ENCODE measurements at places on chromosomes 4 and X.

DNA sequence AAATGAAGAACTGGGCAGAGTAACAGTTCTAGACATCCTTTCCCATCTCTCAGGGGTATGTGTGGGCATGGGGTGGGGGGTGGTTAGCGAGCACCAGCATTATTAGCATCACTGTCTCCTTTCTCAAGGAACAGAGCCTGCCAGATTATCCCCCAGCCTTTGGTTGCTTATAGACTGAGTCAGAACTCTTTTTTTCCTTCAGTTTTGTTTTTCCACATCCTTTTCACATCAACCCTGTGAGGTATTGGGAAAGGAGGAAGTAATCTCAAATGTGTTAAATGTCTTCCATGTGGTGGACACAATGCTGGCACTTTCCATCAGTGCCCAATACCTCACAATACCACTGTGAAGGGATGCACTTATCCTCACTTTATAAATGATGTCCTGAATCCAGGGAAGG is 3.1 kb upstream of the FGF16 start:
- DNase-seq: no peak

GRCh38 chr4:27098034-27098433 is 237.4 kb downstream of the STIM2 start:
- no peak for DNase-seq

DNA sequence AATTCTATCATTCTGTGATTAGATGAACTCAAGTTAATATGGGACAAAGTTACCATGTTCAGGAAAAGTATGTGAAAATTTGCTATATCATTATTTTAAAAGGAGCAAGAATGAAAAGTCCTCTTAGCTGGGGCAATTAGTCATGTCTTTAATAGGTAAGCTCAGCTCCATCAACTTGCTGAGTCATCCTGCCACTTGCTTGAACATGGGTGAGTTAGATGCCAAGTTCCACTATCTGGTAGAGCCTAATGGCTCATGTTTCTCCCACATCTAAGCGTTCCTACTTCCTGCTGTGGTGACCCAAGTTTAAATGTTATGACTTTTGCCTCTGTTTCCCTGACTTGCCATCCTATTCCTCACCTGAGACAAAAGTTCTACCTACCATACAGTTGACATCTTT is 276.8 kb downstream of the ZNF674 start:
- peak; percentile 35 for DNase-seq

DNA sequence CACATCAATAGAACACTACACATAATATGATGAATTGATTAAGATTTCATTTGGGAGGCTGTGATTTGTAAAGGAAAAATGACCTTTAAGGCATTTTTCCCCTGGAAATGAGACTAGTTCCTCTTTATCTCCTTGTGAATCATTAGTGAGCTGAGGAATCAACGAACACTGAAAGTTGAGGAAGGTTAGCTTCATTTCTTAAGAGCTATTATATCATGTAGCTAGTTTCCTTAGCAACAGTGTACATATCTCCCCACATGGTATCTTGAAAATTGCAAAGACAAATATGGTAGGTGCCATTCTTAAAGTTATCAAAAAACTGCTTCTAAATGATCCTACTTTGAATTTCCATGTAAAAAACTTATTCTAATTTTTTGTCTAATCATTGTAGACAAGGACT is 127.5 kb upstream of the NRK start:
- no peak for DNase-seq

GRCh38 chr4:26891054-26891453 is 30.4 kb downstream of the STIM2 start:
- no peak for DNase-seq

Data from upper lobe of left lung (tissue), 6 donors.